Large intestine (tissue), 12 donors: ENCODE measurements at places on chromosomes 2 and 18.

DNA sequence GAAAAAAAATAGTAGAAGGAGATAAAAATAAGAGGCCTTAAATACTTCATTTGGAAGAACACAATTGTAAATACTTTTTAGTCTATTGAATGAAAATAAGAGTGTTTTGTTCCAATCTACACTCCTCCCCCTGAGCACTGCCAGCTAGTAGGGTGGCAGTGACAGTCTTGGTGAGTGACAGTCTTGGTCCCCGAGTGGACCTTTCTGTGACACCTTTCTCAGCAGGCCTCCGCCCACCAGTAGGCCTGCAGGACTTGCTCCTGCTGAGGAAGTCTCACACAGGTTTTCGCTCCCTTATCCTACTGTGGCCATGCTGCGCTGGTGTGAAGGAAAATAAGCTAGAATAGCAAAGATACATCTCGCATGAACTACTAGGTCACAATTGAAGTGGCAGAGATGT lies 666.8 kb downstream of the NR4A2 start:
- no peak for DNase-seq

GRCh38 chr2:189783451-189783926 lies 650 bp downstream of the ORMDL1 start:
- no peak for DNase-seq

- no peak for DNase-seq
Measured at GRCh38 chr2:198571393-198571792, 767.0 kb downstream of the PLCL1 start.

GRCh38 chr2:229905601-229906000 lies 16.2 kb downstream of the TRIP12 start:
- DNase-seq: no peak

DNA sequence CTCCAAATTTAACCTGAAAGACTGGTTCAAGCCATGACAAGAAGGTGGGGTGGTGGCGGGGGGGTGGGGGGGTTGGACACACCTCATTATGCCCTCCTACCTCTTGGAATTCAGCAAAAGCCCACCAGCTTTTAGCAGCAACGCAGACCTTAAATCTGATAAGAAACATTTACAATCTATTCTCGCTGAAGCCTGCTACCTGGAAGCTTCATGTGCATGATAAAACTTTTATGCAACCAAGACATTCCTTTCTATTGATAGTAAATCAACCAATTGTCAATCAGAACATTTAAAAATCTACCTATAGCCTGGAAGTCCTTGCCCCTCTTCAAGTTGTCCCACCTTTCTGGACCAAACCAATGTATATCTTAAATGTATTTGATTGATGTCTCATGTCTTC lies 113.6 kb upstream of the FAM98A start:
- no peak for DNase-seq

GRCh38 chr2:85414761-85415553 lies 3.6 kb upstream of the SH2D6 start:
- DNase-seq: peak; percentile 57

DNA sequence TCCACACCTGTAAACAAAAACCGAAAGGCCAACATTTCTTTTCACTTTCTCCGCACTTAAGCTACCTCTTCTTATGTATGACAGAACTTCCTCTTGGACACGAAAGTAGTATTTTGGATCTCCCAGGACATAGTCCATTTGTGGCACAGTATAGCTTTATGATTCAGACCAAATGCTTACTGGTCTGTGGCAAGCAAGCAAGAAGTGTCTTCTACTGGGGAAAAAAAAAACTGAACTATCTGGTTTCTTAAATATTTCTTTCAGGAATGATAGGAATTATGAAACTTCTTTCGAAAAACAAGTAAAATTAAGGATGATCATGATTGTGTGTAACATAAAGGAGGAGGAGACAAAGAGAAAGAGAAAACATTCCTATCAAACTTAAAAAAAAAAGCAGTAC lies 33.6 kb downstream of the SRBD1 start:
- DNase-seq: no peak

GRCh38 chr2:165725421-165725820 lies 68.6 kb downstream of the GALNT3 start:
- no peak for DNase-seq
